T-helper 9 cell (primary cell): ENCODE measurements at places on chromosomes 11 and 22.

- DNase-seq, result no peak
Observed at GRCh38 chr22:19183216-19183615, 4.7 kb upstream of the SLC25A1 start.

GRCh38 chr11:46278387-46279125, 1.1 kb downstream of the CREB3L1 start:
- peak; percentile 15 for DNase-seq

GRCh38 chr11:19853920-19854319, 141.3 kb downstream of the NAV2 start:
- DNase-seq, result no peak

DNA sequence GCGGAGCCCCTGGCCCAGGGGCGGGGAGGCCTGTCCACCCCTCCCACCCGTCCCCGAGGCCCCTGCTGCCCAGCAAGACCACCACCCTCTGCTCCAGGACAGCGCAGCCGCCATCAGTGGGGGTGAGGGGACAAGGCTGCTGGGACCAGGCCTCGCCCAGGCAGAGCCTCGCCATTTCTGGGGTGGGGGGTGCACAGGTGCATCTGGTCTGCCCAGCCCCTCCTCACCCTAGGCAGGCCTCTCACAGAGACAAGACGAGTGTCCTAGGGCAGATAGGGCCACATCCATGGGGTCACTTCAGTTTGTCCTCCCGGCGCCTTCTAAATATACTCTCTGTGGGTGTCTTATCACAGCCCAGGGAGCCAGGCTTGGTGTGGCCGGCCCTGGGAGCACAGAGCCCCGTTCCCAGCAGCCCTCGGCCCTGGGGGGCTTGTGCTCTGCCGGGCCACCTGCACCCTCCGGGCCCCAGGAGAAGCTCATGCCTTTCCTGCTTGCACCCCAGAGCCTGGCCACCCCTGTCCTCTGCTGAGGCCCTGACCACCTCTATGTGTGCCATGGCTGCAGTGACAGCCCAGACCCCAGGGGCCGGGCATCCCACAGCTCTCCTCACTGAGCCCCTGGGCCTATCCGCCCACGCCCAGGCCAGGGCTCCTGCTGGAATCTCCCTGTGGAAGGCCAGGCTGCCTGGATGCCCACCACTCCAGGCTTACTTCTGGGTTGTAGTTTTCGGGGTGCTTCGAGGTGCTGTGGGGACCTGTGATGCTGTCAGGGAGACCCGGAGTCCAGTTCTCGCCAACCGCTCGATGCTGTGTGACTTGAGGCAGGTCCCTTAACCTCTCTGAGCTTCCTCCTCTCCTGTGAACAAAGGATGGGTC, 70.8 kb downstream of the KCNQ1 start:
- DNase-seq, result no peak

GRCh38 chr11:7582338-7582985, 68.7 kb downstream of the PPFIBP2 start:
- DNase-seq, result no peak

DNA sequence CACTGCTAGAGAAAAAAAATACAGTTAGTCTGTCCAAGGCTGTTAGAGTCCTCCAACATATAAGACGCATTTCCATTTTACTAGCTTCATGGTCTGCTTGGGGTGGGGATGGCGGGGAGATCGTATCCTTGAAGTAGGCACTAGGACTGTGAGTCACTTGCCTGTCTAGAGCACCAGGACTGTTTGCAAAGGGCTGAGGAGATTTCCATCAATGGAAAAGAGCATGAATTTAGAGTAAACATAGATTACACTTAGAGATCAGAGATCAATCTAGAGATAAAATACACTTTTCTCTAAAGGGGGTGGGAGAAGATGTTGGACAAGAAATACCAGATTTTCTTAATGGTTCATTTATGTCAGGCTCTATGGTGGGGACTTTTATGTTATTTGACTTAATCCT, 1.7 kb upstream of the MS4A7 start:
- no peak for DNase-seq

GRCh38 chr11:1530686-1531448, 41.2 kb downstream of the DUSP8 start:
- DNase-seq, result no peak

DNA sequence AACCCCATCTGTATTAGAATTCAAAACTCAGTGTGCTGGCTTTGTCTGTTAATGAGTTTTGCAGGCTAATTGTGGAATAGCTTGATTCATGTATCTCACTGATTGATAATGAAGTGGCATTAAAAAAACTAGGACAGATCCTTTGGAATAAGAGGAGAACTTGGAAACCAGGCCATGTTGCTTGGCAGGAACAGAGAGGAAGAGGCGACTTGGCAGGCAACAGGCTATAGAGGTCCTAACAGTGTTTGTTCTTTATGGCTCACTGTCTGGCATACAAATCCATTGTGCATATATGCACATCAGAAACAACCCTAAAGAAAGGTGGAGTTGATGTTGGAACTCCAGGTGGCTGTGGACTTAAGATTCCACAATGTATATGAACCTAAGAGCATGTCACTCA, 17.4 kb upstream of the OR9I1 start:
- DNase-seq, result no peak

- no peak for DNase-seq
Observed at GRCh38 chr11:26011474-26011873, 320.5 kb upstream of the ANO3 start.

- DNase-seq, result no peak
Observed at GRCh38 chr11:65425971-65426838, 3.6 kb downstream of the NEAT1 start.

DNA sequence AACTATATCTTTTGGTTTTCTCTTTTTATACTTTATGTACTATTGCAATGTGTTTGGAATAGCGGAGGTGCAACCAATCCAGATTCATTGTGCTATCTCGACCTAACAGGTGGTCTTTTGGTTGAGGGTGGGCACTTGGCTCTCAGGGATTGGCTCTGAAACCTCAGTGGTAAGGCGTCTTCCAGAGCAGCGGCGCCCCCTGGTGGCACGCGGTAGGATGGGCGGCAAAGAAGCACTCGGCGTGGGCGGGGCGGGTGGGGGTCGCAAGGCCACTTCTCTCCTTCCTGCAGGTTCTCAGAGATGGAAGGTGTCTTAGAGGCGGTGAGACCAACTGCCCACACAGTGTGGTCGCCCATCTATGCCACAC, 19.2 kb upstream of the PLET1 start:
- peak; percentile 64 for DNase-seq

GRCh38 chr11:61092280-61092766, 10.0 kb upstream of the CD5 start:
- DNase-seq, result peak; percentile 34

DNA sequence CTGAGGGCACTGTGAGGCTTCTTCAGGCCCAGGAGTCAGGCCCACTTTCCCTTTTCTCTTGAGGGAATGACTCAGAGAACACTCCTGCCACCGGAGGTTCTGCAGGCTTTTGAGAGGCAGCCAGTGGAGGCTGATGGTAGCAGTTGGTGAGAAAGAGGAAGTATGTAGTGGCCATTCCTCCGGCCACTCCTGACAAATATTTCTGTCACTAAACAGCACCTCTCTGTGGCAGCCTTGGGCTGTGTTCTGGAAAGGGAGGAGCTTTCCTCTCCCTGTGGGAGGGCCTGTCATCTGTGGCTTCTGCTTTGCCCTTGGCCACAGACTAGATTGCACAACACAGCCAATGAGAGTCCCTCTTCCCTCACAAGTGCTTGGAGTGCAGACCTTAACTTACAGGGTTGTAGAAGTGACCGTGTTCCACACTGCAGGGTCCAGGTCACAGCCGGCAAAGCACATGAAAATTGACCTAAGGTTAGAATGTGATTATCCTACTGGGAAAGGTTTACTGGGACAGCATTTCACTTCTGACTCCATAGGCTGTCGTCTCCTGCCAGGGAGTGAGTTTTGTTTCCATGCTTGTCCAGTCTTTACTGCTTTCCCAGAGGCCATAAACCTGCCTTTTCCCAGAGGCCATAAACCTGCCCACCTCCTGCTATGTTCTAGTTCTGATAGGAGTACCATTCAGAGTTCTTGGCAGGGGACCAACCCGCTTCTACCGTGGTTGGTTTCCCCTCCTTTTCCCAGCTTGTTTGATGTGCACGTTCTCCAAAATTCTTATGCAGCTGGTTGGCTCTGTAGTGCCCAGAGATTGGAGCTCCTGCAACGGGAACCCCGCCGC, 33.3 kb downstream of the MARK2 start:
- no peak for DNase-seq

DNA sequence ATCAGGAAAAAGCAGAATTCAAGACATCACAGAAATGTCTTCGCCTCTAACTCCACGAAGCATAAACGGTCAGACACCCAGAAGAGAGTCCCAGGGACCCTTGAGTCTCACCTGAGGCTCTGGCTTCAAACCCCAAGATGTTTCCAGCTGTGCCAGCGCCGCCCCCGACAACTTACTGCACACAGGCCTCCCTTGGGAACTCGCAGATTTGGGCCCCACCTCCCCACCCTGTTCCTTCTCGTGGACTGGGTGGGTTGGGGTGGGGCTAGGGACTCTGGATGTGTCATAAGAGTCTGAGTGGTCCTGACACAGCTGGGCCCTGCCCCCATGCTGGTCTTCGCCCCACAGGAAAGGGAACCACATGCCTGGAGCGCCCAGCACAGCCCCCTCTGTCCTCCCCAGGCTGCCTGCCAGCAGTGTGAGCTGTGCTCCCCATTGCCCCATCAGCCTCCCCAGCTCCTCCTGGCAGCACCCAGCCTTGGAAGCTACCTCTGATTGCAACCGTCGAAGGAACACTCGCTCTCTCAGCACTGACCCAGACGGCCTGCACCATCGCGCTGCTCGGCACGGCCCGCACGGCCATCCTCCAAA, 147.5 kb downstream of the CRYBB2 start:
- no peak for DNase-seq

- no peak for DNase-seq
Observed at GRCh38 chr22:49510718-49511117, 317.0 kb downstream of the BRD1 start.

- no peak for DNase-seq
Observed at GRCh38 chr11:20770414-20770946, 101.1 kb downstream of the NELL1 start.

- no peak for DNase-seq
Observed at GRCh38 chr11:109109571-109110315, 312.2 kb upstream of the C11orf87 start.

- DNase-seq, result no peak
Observed at GRCh38 chr11:71112990-71113389, 139.4 kb downstream of the SHANK2 start.

- no peak for DNase-seq
Observed at GRCh38 chr11:119319700-119320239, 2.8 kb upstream of the MCAM start.

- no peak for DNase-seq
Observed at GRCh38 chr11:1302461-1303125, 6.8 kb downstream of the TOLLIP start.

DNA sequence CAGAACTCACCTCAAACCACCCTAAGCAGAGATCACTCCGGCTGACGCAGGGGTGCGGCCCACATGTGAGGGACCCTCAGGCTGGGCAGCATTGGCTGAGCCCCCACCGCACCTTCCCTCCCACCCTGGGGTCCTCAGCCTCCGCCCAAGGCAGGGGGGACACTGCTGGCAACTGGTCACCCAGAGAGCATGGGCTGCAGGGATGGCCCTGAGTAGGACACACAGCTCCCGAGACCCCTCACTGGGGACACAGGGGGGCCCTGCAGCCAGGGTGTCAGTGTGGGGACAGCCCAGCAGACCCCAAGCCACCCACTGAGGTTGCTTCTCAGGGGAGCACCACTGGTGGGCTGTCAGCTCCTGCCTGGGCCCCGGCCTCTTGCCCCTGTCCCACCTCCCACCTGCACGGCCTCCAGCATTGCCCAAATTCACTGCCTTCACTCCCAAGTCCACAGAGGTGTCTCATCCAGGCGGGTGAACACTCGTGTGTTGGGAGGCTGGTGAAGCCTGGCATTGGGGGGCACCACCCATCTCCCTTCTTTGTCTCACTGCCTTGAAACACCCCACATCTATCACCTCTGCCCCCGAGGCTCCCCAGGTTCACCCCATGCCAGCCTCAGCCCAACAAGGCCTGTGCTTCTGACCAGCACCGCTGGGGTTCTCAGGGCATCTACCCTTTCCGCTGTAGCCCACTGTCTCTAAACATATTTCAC, 4.7 kb downstream of the C11orf21 start:
- no peak for DNase-seq

- no peak for DNase-seq
Observed at GRCh38 chr11:20450829-20451228, 63.3 kb downstream of the PRMT3 start.
